ENCODE measurements at places on chromosomes 3 and 15. TPM values are rescaled to one million over a fixed set of nuclear protein-coding genes. Genes with fewer than 3 reads are reported as not detected.

The KCNH8 gene
- total RNA-seq, result not detected

DNA sequence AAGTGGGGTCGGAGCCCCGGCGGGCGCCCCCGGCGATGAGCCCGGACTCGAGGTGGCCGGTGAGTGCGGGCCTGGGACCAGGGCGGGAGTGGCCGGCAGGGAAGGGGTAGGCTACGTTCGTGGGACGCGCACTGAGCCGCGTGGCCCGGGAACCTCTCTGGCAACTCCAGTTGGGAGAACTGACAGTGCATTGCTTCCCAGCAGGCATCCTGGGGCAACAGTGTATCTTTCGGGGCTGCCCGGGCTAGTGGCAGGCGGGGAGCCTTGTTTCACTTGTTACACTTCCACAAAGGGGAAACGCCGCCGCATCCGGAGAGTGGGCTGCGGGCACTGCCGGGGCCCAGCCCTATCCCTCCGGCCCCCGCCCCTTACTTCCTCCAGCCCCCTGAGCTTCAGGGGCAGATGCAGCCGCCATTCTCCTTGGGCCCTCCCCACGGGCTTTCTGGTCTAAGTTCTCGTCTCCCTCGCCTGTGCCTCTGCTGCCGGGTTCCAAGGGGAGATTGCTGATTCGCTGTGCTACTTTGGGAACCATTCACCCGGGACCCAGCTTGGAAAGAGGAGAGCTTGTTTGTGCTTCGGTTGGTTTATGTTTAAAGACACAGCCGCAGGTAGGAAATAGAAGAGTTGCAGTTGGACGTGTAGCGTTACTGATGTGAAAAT is 675 bp downstream of the BRPF1 start:
- ATAC-seq, result no peak

The GOLGA6L7 gene
- total RNA-seq, result not detected

DNA sequence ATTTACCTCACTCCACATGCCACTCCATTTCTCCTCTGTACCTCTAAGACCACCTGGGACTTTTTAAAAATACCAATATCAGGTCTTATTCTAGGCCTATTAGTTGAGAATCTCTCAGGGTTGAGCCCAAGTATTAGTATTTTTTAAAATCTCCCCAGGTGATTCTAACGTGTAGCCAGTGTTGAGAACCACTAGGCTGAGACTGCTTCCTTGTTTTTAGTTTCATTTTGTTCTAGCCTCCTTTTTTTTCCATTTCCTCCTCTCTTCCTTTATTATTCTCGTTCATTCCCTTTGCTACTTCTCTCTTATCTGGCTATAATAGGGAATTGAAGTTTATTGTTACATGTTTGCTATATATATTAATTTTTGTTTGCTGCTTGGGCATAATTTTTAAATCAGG is 217.8 kb upstream of the CD96 start:
- no peak for ATAC-seq

- ATAC-seq, result no peak
Measured at GRCh38 chr3:14285548-14285925, 106.9 kb downstream of the LSM3 start.

DNA sequence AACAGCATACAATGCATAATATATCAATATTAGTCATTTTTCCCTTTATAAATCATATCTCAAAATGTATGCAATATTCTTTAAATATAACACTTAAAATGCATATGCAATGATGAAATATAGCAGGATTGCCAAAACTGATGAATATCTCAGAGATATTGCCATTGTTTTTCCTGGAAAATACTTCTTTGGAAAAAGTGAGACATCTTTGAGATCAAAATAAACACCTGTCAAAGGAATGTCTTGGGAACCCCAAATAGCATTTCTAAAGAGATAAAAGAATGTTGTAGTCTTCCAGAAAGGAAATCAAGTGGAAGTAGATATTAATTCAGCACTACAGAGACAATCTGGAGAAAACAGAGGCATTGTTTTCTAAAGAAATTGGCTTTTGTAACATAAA is 457.8 kb upstream of the UBE2E2 start:
- no peak for ATAC-seq

The CHDH gene
- total RNA-seq, result 1.1 TPM

DNA sequence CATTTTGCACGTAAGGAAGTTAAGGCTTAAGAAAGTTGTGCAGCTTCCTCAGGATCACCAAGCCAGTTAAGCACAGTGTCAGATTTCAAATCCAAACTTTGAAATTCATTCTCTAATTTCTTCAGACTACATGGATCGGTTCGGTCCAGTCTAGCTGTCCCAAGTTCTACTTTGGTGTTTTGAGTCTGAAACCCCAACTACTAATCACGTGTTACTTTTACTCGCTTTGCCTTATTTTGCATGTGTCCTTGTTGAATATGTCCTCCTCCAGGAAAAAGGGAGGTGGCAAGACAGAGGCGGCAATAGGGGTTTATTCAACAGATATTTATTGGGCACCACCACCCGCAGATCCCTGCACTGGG is 522 bp upstream of the GXYLT2 start:
- ATAC-seq, result no peak

The LAMB2 gene
- 0.79 TPM for total RNA-seq

GRCh38 chr3:172100482-172100881 is 61.1 kb downstream of the FNDC3B start:
- ATAC-seq, result no peak

The GOLGA8M gene
- total RNA-seq, result 0.53 TPM

- no peak for ATAC-seq
Measured at GRCh38 chr3:149454746-149455145, 19.8 kb upstream of the TM4SF4 start.

The APBA2 gene
- total RNA-seq, result 3.8 TPM

The POLG gene
- 89.7 TPM for total RNA-seq

- peak; percentile 57 for ATAC-seq
Measured at GRCh38 chr3:95508124-95508523, 1306.3 kb upstream of the EPHA6 start.

- no peak for ATAC-seq
Measured at GRCh38 chr3:128623762-128624176, 26.8 kb downstream of the RPN1 start.

- no peak for ATAC-seq
Measured at GRCh38 chr3:126367316-126367805, 10.2 kb upstream of the KLF15 start.

DNA sequence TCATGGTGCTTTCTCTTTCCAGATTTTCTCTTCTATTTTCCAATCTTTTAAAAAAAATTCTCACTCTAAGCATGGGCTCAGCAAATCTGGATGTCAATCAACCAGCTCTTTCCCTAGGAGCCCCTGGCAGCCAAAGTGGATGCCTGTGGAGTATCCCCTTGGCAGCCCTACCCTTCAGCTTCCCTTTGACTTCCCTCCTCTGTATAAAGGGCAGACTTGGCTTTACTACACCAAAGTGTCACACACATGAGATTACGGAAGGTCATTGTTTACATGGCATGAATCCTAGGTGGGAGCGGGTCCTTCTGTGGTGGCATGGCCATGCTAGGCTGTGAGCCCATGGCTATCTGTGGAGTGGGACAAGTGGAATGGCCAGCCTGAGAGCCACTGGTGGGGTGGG is 379.9 kb downstream of the GABRB3 start:
- ATAC-seq, result no peak

The GADL1 gene
- not detected for total RNA-seq

GRCh38 chr3:36364260-36364659 is 16.0 kb upstream of the STAC start:
- no peak for ATAC-seq

DNA sequence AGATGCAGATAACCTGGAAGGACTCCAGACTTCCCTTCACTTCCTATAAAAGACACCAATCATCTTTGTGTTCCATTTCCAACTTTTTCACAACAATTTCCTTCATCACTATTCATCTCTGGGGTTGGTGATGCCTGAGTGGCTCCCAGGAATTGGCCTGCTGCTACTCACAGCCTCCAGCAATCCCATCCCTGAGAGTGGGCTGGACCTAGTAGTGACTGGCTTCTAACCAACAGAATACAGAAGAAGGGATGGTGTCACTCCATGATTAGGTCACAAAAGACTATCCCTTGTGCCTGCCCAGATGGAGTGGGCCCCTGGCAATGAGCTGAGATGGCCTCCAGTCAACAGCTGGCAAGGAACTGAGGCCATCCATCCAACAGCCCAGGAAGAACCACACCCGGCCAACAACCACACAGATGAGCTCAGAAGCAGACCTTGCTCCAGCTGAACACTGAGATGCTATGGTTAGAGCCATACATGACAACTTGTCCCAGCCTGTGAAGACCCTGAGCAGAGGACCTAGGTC is 20.9 kb downstream of the OCA2 start:
- no peak for ATAC-seq

The SERINC4 gene
- total RNA-seq, result 0.17 TPM

GRCh38 chr3:45852828-45853227 is 10.9 kb upstream of the LZTFL1 start:
- ATAC-seq, result no peak

GRCh38 chr3:140096037-140096436 is 161.1 kb downstream of the CLSTN2 start:
- no peak for ATAC-seq

DNA sequence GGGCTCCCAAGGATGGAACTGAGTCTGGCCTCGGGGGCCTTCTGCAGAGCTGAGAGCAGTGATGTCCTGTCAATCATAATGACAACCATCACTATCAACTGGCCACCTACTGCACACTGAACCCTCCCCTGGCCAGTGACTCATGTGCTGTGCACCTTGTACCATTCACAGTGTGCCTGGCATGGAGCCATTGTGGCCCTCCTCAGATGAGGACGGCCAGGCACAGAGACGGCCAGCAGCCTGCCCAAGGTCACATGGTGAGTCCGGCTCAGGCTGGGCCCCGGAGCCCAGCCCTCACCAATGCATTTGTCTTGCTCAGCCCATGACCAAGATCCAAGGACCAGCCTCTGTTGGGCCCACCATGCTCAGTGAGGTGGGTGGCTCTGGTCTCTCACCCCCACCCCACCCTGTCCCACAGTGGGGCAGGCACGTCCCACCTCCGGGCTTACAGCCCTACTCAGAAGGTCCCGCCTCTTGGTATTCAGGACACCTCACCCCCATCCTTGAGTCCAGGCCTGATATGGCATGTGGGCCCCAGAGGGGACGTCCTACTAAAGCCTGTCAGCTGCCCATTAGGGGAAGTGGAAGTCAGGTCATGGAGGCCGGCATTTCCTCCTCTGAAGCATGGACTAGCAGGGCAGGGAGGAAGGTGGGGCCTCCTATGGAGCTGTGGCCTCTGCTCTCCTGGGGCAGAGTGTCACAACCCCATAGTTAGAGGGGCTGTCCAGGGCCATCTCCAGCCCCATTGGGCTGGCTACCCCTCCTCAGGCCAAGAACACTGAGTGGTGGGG is 35.9 kb upstream of the TMEM115 start:
- ATAC-seq, result no peak

The CLSTN2 gene
- not detected for total RNA-seq

GRCh38 chr3:120597445-120598049 is 1.4 kb downstream of the NDUFB4 start:
- ATAC-seq, result peak; percentile 48

The CYP19A1 gene
- 0.79 TPM for total RNA-seq

GRCh38 chr15:67186226-67186649 is 68.2 kb downstream of the AAGAB start:
- peak; percentile 14 for ATAC-seq

- no peak for ATAC-seq
Measured at GRCh38 chr3:170703121-170703588, 117.3 kb upstream of the SLC7A14 start.

DNA sequence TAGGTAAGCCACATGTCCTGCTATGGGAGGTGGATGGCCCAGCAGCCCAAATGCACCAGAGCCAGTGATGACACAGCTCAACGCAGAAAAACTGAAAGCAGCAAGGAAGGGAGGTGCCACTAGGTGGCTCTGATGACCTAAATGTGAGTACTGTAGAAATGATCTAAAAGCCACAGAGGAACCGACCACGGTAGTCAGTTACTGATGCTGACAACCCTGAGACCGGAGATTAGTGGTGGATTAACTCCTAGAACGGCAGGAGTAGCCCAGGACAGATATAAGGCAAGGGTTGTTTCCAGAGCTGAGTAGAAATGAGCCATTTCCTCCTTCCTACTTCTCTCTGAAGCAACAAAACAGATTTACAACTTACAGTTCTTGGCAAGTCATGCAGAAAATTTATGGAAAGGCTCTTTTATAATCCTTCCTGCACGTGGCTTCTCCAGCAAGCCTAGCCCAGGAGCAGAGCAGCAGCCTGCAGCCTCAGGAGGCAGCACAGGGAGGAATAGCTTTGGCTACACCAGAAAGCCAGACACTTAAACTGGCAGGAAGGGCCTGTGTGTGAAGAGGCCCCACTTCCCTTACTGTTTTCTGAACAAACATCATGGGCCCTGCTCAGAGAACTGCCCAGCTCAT is 13.1 kb downstream of the FBXL22 start:
- peak; percentile 89 for ATAC-seq

The SUSD5 gene
- total RNA-seq, result not detected

The ATP2B2 gene
- not detected for total RNA-seq

The NSMCE3 gene
- 7.2 TPM for total RNA-seq

The USP3 gene
- 102 TPM for total RNA-seq

DNA sequence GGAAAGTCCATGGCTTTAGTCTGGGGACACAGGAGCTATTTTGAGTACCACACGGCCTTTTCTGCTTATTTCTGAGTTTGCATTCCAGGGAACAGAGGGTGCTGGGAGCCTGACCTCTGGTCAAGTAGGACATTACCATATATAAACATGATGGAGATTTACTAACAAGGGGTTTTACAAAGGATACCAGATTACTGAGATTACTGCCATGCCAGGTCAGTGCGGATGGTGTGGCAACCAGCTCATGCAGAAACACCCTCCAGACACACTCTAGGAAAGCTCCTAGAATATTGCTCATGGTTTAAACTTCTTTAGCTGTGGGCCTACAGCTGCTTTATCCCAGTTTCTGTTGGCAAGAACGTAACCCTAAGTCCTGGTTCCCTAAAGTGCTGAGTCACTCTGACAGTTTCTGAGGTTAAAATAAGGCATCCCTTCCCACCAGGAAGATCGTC is 54.3 kb upstream of the AGTR1 start:
- ATAC-seq, result no peak

DNA sequence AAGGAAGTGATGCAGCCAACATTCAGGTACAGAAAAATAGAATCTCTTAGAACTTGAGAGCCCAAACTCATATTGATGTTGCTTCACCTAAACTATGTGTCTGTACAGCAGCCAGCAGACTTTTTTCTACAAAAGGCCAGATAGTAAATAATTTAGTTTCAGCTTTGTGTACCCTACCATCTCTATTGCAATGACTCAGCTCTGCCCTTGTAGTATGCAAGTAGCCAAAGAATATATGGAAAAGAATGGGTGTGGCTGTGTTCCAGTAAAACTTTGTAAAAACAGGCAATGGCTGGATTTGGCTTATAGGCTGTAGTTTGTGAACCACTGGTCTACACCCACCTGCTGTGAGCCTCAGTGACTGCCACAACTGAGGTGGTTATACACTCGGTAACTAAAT is 392.5 kb upstream of the RARB start:
- no peak for ATAC-seq

GRCh38 chr3:126439346-126439967 is 36.2 kb downstream of the ZXDC start:
- no peak for ATAC-seq

The CHAC1 gene
- 6.8 TPM for total RNA-seq

DNA sequence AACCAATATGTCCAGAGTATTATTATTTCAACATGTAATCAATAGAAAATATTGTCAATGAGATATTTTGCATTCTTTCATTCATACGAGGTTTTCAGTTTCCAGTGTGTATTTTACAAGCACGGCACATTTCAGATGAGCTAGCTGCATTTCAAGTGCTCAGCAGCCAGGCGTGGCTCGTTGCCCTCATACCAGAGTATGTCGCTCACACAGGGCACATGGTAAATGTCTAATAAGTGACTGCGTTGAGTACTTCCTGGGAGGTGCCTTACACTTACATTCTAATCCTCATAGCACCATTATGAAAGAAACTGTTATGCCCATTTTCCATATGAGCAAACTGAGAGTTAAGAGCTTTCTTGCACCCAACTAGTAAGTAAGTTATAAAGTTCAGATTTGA is 47.4 kb downstream of the TMEM266 start:
- no peak for ATAC-seq

All from activated T-helper 17 cell treated with anti-CD3 and anti-CD28 coated beads, Interleukin-2, amount 50 U/mL, for 72 hours (primary cell).